C1 segment of cervical spinal cord (tissue), 14 donors: ENCODE measurements at places on chromosomes 16 and 17.

DNA sequence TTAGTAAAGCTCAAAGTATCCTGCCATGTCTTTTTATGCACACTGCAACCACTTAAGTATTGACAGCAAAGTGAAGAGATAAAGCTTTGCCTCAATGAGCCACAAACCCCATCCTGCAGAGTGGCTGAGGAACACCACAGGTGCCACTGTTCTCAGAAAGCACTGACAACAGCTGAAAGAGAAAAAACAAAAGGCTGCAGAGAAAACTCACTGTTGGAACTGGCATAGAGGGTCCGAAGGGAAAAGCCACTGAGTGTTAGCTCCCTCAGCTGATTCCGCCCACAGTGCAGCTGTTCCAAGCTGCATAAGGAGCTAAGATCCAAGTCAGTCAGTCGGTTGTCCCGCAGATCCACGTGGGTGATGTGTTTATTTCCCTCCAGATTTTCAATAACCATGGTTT is 48.3 kb downstream of the PHLPP2 start:
- DNase-seq: no peak

- DNase-seq: no peak
Measured at GRCh38 chr16:62602790-62603189, 566.6 kb upstream of the CDH8 start.

- no peak for DNase-seq
Measured at GRCh38 chr17:30021708-30022317, 80.4 kb downstream of the EFCAB5 start.

DNA sequence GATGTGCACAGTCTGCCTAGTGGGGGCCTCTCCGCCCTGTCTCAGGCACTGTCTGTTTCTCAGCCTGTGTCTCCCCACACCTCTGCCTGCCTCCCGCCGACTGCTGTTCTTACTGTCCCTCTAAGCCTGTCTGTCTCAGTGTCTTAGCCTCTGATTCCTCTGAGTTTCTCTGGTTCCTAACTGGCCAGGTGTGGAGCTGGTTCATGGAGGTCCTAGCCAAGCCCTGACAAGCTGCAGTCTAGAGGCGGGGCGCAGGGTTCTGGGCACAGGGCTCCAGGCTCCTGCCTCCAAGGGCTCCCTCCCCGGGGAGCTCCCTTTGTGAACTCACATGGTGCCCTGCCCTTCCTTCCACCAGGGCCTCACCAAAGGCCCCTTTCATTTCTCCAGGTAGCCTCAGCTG is 19.4 kb downstream of the C17orf100 start:
- DNase-seq: no peak

DNA sequence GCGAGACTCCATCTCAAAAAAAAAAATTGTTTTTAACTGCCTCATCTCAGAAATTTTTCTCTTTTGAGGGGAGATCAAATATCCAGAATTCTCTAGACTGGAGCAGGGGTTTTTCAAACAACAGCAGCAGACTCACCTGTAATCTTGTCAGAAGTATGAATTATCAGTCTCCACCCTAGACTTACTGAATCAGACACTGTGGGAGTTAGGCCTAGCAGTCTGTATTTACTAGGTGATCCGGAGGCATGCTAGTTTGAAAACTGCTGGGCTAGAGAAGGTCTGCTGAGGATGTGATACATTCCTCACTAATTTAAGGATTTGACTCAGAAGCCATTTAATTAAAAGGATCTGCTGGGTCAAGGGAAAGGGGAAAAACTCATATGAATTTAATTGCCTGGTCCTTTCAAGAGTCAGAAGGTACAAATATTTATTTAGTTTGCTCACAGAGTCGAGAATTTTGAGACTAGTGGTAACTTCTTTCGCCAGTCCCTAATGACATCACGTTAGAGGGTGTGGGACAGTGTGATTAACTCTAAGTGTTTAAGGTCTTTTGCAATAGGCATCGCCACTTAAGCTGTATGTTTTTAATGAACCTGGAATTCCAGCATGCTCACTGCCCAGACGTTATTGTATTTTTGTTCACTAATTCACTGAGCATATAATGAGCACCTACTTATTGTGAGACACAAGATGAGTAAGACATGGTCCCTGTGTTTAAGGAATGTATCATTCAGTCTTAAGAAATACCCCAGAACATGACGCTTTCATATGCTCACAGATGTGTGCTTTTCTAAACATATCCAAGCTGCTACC is 14.2 kb downstream of the ATP6V0A1 start:
- no peak for DNase-seq

DNA sequence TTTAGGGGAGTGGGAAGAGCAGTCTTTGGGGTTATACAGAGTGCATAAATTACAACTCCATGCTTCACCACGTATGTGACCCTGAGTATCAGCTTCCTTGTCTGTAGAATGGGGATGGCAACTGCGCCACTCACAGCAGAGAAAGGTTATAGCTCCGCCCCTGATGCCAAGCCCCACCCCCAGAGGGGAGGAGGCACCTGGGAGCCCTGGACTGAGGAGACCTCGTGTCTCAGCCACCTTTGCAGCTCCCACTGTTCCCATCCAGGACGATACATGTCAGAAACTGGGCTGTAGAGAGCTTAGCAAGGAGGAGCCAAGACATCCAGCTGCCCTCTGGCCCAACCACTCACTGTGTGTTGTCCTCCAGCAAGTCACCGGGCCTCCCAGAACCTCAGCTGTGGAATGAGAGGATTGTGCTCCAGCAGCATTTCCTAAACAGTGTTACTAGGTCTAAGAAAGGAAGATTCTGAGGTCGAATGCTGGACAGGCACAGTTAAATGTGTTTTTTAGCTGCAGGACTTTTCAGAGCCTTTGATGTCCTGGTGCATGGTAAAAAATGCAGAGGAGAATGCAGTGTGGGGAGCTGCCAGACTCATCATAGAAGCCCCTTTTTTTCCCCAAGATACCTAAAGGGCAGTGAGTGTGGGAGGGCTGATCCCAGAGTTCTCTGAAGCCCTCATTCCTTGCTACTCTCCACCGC is 49.4 kb downstream of the BEAN1 start:
- DNase-seq: no peak

DNA sequence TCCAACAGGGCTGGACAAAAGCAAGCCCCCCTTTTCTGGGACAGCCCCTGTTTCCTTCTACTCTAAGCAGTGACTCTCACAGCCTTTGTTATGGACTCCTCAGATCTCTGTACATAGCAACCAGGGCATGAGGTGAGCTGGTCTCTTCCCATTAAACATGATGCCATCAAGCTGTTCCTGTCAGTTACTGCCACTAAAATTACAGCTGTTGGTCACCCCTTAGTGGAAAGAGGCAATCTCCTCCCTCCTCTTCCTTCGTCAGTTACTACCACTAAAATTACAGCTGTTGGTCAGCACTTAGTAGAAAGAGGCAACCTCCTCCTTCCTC is 95.2 kb upstream of the SMIM36 start:
- no peak for DNase-seq

GRCh38 chr17:73132085-73132492 is 32.7 kb upstream of the SSTR2 start:
- no peak for DNase-seq

- DNase-seq: no peak
Measured at GRCh38 chr16:24826096-24826690, 19.6 kb upstream of the SLC5A11 start.

- DNase-seq: no peak
Measured at GRCh38 chr16:25093208-25094061, 18.1 kb upstream of the LCMT1 start.

GRCh38 chr17:39123627-39124026 is 27.8 kb downstream of the PLXDC1 start:
- DNase-seq: no peak

DNA sequence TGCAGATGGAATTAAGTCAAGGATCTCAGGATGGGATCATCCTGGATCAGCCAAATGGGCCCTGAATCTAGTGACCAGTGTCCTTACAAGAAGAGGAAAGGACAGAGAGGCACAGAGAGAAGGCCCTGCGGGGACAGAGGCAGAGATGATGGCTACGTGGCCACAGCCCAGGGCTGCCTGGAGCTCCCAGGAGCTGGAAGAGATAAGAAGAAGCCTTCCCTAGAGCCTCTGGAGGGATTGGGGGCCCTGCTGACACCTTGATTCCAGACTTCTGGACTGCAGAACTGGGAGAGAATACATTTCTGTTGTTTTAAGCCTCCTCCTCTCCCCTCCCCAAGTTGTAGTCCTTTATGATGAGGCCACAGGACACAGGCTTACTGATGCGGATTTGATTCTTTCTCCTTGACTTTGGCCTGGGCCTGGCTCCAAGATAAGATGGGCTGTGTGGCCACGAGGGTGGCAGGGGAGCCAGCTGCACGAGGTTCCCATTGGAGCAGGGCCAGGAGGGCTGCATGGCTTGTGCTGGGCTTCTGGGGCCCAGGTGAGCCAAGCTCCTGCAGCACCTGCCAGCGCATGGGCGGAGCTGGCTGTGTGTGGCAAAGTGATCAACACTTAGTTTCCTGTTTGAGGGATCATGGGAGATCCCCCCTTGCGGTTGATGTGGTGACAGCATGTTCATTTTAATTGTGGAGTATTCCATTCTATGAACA is 146.1 kb downstream of the IRF8 start:
- DNase-seq: no peak

GRCh38 chr16:30664616-30665109 is 6.4 kb downstream of the FBRS start:
- no peak for DNase-seq

- no peak for DNase-seq
Measured at GRCh38 chr16:4038448-4038847, 77.8 kb downstream of the ADCY9 start.

GRCh38 chr17:79017546-79018369 is 6.2 kb upstream of the C1QTNF1 start:
- DNase-seq: no peak

GRCh38 chr16:28925386-28926228 is 569 bp upstream of the RABEP2 start:
- peak; percentile 72 for DNase-seq

DNA sequence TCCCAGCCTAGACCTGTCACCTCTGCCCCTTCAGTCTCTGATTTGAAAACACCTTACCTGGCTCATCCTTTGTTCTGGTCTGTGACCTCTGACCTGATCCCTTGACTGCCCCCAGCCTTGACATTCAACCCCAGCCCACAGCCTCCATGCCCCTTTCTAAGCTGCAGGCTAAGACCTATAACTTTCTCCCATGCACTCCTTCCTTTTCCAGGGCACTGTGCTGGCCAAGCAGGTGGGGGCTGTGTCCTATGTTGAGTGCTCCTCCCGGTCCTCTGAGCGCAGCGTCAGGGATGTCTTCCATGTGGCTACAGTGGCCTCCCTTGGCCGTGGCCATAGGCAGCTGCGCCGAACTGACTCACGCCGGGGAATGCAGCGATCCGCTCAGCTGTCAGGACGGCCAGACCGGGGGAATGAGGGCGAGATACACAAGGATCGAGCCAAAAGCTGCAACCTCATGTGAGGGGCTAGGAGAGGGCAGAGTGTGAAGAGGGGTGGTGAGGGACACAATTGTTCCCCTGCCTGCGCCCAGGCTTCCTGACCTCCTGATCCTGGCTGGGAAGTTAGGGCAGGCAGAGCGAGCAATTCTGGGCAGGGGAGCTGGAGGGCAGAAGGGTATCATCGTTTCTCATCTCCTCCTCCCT is 3.3 kb downstream of the RND2 start:
- DNase-seq: no peak

- no peak for DNase-seq
Measured at GRCh38 chr16:7584561-7584960, 251.9 kb downstream of the RBFOX1 start.

DNA sequence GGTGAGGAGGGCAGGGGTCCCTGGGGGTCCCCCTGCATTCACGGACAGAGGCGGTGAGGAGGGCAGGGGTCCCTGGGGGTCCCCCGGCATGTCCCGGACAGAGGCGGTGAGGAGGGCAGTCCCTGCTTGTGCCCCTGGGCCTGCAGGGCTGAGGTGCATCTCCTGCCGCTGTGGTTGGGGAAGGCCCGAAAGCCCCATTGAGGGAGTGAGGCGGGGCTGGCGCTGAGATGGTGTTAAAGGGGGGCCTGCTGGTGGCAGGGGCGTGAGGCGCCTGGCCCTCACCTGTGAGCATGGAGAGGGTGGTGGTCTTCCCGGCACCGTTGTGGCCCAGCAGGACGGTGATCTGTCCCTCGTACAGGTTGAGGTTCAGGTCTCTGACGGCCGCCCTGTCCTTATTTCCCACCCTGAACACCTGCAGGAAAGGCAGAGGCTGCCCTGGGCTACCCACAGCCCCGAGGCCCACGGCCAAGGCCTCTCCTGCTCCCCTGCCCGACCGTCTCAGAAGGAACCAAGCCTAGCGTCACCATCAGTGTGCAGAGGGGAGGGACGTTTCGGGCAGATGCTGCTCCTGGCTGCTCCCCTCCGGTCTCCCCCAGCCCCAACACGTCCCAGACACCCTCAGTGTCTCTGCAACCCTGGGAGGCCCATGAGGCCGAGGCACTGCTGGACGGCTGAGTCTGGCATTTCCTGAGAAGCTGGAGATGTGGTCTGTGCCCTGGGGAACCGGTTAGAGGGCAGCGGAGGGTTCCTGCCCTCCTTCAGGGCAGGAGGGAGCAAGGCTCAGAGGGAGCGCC is 31.4 kb upstream of the RNPS1 start:
- no peak for DNase-seq

DNA sequence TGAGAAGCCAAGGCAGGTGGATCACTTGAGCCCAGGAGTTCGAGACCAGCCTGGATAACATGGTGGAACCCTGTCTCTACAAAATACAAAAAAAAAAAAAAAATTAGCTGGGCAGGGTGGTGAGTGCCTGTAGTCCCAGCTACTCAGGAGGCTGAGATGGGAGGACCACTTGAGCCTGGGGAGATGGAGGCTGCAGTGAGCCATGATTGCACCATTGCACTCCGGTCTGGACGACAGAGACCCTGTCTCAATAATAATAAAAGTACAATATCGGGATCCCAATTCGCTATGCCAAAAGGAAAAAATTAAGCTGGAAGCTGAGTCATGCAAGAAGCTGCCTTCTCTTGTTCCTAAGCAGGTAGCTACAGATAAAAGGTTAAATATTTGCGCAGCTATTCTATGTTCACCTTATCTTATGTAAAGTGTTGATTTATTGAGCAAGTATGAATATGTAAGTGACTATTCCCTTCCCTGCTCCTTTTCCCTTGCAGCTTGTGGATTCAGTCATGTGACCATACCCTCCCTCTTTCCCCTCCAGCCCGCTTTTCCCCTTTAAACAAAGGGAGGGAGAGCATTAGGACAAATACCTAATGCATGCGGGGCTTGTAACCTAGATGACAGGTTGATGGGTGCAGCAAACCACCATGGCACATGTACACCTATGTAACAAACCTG is 112.0 kb downstream of the LITAF start:
- DNase-seq: no peak

- DNase-seq: no peak
Measured at GRCh38 chr16:25034911-25035310, 19.7 kb upstream of the ARHGAP17 start.

- no peak for DNase-seq
Measured at GRCh38 chr16:4323071-4323844, 7.4 kb downstream of the GLIS2 start.
